ENCODE measurements at places on chromosomes 3 and 15.

- no peaks in the 10 kb centered on the region for H3K36me3 ChIP-seq
- H3K27me3 ChIP-seq, result no peaks in the 10 kb centered on the region
- H3K4me1 ChIP-seq, result no peaks in the 10 kb centered on the region
- no peak overlapping the region for H3K27ac ChIP-seq
- DNase-seq, result no peak
Observed at GRCh38 chr15:88389120-88389519, 78.1 kb downstream of the MRPL46 start.

DNA sequence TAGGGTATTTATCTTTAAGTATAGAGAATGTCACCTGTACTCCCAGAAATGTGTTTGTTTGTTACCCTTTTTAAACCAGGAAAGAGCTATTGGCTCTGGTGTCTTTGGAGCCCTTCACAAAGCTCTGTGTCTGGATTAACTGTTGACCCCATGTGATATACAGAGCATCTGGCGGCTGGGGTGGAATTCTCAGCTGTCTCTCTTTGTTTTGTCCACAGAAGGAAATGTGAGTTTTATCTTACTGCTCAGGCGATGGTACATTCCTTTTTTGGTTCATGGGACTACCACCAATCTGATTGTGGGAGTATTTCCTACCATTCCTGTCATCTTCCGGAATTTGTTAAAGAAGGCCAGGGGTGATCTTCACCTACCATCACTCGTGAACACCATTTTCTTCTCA lies 120.3 kb downstream of the AKAP13 start:
- H3K27ac ChIP-seq, result no peak overlapping the region
- H3K4me3 ChIP-seq, result no peak overlapping the region
- no peak for DNase-seq
- no peaks in the 10 kb centered on the region for H3K36me3 ChIP-seq
- no peaks in the 10 kb centered on the region for H3K27me3 ChIP-seq

GRCh38 chr3:49244581-49245205 lies 32.3 kb downstream of the C3orf62 start:
- DNase-seq, result no peak
- no peaks in the 10 kb centered on the region for H3K27me3 ChIP-seq

- no peak for DNase-seq
- no peaks in the 10 kb centered on the region for H3K27me3 ChIP-seq
- H3K27ac ChIP-seq, result no peak overlapping the region
- H3K36me3 ChIP-seq, result no peaks in the 10 kb centered on the region
Observed at GRCh38 chr3:114775395-114775794, 371.7 kb downstream of the ZBTB20 start.

GRCh38 chr3:36988356-36988755 lies 4.6 kb downstream of the EPM2AIP1 start:
- no peak overlapping the region for H3K27ac ChIP-seq
- no peak for DNase-seq
- peak overlapping the region; percentile 70 for H3K4me3 ChIP-seq
- H3K4me1 ChIP-seq, result peaks cover 13% of the 10 kb centered on the region
- peaks cover 40% of the 10 kb centered on the region for H3K36me3 ChIP-seq
- no peaks in the 10 kb centered on the region for H3K27me3 ChIP-seq

DNA sequence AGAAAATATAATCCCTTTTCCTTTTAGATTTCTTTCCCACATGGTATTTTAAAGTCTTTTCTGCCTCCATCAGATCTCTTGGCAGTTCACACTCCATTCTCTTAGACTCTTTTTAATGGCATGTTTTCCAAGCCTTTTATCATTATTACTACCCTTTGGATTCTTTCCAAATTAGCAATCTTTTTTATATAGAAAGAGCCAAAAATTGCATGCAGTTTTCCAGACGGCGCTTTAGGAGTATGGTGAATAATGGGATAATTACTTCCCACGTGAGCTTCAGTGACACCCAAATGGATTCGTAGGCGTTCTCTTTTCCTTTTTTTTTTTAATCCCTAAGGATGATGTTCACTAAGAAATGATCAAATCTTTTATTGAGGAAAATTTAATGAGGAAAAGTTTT lies 354.8 kb upstream of the DNAJC19 start:
- H3K27me3 ChIP-seq, result no peaks in the 10 kb centered on the region
- no peak overlapping the region for H3K27ac ChIP-seq
- no peak for DNase-seq
- H3K4me3 ChIP-seq, result no peak overlapping the region

- no peaks in the 10 kb centered on the region for H3K27me3 ChIP-seq
- H3K27ac ChIP-seq, result no peak overlapping the region
- H3K36me3 ChIP-seq, result no peaks in the 10 kb centered on the region
- no peak for DNase-seq
- H3K4me3 ChIP-seq, result no peak overlapping the region
Observed at GRCh38 chr3:99410789-99411311, 227.5 kb upstream of the COL8A1 start.

GRCh38 chr3:57557085-57557537 lies 1.0 kb downstream of the PDE12 start:
- no peak for DNase-seq
- peaks cover 10% of the 10 kb centered on the region for H3K36me3 ChIP-seq
- peak overlapping the region; percentile 90 for H3K4me3 ChIP-seq

GRCh38 chr3:101722394-101723173 lies 1.8 kb upstream of the CEP97 start:
- H3K27ac ChIP-seq, result no peak overlapping the region
- H3K27me3 ChIP-seq, result no peaks in the 10 kb centered on the region
- H3K36me3 ChIP-seq, result no peaks in the 10 kb centered on the region
- peaks cover 4% of the 10 kb centered on the region for H3K4me1 ChIP-seq
- H3K4me3 ChIP-seq, result no peak overlapping the region

GRCh38 chr3:42894698-42895579 lies 11.0 kb upstream of the ZNF662 start:
- no peak overlapping the region for H3K4me3 ChIP-seq
- H3K27me3 ChIP-seq, result no peaks in the 10 kb centered on the region
- H3K4me1 ChIP-seq, result no peaks in the 10 kb centered on the region
- no peaks in the 10 kb centered on the region for H3K36me3 ChIP-seq
- no peak for DNase-seq

DNA sequence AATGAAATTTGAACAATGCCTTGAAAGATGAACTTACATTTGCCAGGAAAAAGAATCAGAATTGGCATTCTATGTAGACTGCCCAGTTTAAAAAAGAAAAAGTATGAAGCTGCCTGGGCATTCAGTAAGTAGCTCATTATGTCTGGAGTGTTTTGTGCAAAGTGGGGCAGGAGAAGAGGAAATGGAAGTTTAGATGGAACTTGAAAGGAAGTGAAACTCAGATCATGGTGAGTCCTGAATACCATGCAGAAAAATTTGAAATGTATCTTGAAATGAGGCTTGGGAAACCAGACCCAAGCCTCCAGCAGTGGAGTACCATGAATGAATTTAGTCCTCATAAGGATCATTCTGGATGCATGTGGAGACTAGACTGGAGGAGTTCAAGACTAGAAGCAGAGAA lies 4.8 kb upstream of the MORC1 start:
- DNase-seq, result no peak
- H3K27ac ChIP-seq, result no peak overlapping the region
- no peaks in the 10 kb centered on the region for H3K27me3 ChIP-seq
- H3K4me1 ChIP-seq, result no peaks in the 10 kb centered on the region

DNA sequence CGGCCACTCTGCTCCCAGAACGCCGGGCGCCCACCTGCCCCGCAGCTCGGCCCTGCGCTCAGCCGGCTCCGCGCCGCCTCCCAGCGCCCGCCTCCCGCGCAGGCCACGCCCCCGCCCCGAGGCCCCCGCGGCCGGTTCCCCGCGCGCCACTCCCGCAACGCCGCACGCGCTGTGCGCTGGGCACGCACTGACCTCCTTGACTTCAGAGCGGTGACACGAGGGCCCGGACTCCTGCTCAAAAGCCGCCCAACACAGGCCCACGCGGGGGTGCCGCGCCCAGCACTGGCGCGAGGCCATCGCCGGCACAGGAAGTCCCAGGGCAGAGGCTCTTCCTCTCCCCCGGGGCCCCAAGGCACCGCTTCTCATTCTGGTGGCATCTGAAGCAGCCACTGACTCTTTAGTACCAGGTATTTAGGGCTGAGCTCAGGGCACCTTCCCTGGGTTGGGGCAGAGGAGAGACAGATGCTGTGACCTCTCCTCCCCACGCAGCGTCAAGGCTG lies 12.4 kb downstream of the TNK2 start:
- peaks cover 51% of the 10 kb centered on the region for H3K4me1 ChIP-seq
- H3K27me3 ChIP-seq, result no peaks in the 10 kb centered on the region
- H3K36me3 ChIP-seq, result no peaks in the 10 kb centered on the region

GRCh38 chr3:32457971-32458471 lies 44.6 kb downstream of the CMTM6 start:
- no peak overlapping the region for H3K4me3 ChIP-seq
- DNase-seq, result no peak
- no peaks in the 10 kb centered on the region for H3K36me3 ChIP-seq

DNA sequence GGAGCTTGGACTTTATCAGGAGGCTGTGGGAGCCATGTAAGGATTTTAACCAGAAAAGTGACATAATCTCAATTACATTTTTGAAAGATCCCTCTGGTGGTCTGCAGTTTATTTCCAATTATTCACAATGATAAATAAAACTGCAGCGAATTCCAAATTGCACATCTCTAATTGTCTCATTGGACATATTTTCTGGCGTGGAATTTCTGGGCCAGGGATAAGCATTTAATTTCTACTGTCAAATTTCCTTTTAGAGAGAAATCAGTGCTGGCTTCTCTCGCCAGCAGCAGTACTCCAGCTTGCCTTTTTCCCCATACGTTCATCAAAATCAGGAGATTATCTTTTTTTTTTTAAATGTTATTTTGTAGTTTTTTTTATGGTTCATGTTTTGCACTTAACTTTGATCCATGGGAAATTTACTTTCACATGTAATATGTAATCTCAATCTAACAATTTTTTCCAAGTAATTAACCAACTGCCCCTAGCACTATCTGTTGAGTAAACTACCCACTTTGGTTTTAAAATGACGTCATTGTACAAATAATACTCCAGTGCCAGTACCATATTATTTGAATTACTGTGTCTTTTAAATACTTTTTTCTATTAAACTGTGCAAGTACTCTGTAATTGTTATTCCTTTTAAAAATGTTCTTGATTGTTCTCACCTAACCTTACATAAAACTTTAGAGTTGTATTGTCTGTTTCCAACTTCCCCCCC lies 251.8 kb downstream of the ADAMTSL3 start:
- H3K27me3 ChIP-seq, result no peaks in the 10 kb centered on the region
- no peak overlapping the region for H3K27ac ChIP-seq
- H3K4me3 ChIP-seq, result no peak overlapping the region
- no peak for DNase-seq

DNA sequence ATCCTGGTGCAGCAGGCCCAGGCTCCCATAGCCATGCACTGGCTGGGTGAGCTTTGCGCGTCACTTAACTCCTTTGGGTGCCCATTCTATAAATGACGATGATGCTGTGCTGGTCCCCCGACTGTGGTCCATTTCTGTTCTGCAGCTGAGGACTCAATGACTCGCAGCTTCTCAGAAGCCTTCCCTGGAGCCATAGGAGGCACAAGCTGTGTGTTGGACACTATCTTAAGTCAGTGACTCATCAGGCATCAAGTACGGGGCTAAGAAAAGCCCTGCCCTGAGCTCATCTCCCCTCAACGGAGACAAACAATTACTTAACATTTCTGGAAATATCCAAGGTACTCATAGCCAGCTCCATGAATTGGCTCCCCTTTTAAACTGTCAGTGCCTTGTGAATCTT lies 13.8 kb upstream of the MUSTN1 start:
- H3K36me3 ChIP-seq, result peaks cover 37% of the 10 kb centered on the region
- no peaks in the 10 kb centered on the region for H3K27me3 ChIP-seq
- H3K4me1 ChIP-seq, result peaks cover 11% of the 10 kb centered on the region
- peak overlapping the region; percentile 92 for H3K27ac ChIP-seq
- H3K4me3 ChIP-seq, result no peak overlapping the region
- no peak for DNase-seq

GRCh38 chr3:145058483-145058882 lies 1086.9 kb downstream of the DIPK2A start:
- H3K4me3 ChIP-seq, result no peak overlapping the region
- no peaks in the 10 kb centered on the region for H3K36me3 ChIP-seq
- no peak for DNase-seq
- no peaks in the 10 kb centered on the region for H3K27me3 ChIP-seq

DNA sequence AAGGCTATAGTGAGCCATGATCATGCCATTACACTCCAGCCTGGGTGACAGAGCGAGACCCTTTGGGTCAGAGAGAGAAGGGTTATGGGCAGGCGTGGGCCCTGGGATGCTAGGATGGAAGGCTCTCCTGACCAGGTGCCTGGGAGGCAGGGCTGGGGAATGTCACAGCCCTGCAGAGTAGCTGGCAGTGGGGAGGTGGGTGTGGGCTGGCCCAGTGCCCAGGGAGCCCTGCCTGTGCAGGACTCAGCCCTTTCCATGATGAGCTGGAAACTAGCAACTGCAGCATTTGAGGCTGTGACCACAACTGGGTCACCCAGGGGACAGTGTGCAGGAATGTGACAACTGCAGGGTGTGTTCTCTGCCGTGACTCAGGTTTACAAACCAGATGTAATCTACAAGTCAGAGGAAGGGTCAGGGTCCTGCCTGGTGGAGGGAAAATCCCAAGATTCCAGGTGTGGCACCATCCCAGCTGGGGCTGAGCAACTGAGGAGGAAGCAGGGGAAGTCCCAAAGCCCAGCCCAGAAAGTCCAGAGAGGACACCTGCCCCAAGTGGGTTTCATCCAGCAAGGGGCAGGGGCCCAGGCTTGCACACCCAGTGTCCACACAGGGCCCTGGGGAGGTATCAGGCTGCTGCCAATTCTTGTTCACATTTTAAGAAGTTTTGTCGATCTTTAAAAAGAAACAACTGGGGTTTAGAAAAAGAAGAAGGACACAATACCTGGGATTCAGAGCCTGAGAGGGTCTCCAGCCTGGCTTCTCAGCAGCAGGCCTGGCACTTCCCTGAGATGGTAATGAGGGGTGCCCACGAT lies 45.5 kb downstream of the SLC28A1 start:
- DNase-seq, result no peak
- no peak overlapping the region for H3K27ac ChIP-seq
- no peaks in the 10 kb centered on the region for H3K27me3 ChIP-seq
- H3K36me3 ChIP-seq, result no peaks in the 10 kb centered on the region
- no peak overlapping the region for H3K4me3 ChIP-seq

DNA sequence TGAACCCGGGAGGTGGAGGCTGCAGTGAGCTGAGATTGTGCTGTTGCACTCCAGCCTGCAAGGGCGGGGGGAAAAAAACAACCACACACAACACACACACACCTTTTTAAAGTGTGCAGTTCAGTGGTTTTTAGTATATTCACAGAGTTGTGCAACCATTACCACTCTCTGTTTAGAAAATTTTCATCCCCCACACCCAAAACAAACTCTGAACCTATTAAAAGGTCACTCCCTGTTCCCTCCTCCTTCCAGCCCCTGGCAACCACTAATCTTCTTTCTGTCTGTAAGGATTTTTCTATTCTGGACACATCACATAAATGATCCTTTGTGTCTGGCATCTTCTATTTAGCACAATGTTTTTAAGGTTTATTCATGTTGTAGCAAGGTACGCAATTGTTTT lies 159.1 kb downstream of the ATG7 start:
- H3K27ac ChIP-seq, result no peak overlapping the region
- peaks cover 17% of the 10 kb centered on the region for H3K4me1 ChIP-seq
- no peaks in the 10 kb centered on the region for H3K27me3 ChIP-seq
- DNase-seq, result no peak
- H3K4me3 ChIP-seq, result no peak overlapping the region
